Cardiac fibroblast (primary cell): ENCODE measurements at places on chromosomes 2 and 18.

DNA sequence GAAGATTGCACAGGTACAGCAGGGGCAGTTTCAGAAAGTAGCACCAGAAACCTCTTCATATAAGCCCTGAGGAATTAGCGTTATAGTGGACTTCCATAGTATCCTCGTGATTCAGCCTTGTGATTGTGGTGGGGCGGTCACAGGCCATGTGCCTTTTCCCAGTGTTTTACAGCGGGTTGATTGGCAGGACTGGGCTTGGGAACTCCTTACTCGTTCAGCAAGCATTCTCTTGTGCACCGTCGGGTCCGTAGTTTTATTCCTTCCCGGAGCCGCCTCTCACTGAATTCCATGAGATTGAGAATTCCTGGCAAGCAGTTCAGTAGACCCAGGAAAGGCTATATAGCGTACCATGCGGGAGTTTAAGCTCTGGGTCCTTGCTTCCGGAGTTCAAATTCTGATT lies 5.2 kb downstream of the COPS8 start:
- peak; percentile 69 for DNase-seq

- DNase-seq = peak; percentile 76
Measured at GRCh38 chr2:166419616-166419934, 43.8 kb upstream of the SCN9A start.

DNA sequence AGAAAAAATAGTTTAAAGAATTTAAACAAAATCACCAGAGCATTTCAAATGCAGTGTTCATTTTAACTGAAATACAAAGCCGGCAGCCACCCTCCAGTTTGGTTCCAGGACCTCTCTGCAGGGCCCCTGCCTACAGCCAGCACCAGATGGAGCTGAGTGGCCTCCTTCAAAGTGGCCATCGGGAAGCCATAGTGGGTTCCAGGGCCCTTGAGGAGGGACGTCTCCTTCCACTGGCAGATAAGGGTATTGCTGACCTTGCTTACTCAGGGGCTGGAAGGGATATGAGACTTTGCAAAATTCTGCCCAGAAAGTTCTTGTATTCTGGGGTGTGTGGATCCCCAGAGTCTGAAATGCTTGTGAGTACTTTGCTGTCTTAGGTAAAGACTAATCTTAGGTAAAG lies 205.2 kb upstream of the APCDD1 start:
- no peak for DNase-seq

- DNase-seq = no peak
Measured at GRCh38 chr2:189440644-189440946, 679 bp upstream of the WDR75 start.

DNA sequence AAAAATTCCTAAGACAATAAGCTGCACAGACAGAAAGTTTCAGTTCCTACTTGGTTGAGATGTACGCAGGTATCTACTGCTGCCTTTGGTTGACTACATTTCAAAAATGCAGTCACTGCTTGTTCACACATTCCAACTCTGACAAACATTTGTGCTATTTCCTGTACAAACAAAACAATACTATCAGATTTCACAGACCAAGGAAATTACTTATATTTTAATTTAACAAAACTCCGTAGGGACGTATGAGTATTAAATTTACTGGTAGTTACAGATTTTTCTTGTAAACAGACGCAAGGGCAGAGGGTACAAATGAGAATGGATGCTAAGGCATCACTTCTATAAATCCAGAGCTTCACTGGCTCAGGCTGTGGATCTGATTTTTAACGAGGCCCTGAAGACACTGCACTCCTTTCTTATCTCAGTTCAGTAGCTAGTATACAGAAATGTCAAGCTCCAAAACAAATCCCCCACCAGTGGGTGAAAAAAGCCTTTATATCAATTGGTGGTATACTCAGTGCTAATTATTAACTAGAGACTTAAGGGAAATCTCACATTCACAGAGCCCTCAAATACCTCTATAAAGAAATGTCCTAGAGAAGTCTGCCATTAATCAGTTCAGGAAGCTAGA lies 31.7 kb upstream of the TTC32 start:
- DNase-seq = peak; percentile 89

GRCh38 chr2:179234658-179235240 lies 29.9 kb downstream of the SESTD1 start:
- DNase-seq = no peak

GRCh38 chr18:79483971-79484491 lies 88.3 kb downstream of the NFATC1 start:
- no peak for DNase-seq

DNA sequence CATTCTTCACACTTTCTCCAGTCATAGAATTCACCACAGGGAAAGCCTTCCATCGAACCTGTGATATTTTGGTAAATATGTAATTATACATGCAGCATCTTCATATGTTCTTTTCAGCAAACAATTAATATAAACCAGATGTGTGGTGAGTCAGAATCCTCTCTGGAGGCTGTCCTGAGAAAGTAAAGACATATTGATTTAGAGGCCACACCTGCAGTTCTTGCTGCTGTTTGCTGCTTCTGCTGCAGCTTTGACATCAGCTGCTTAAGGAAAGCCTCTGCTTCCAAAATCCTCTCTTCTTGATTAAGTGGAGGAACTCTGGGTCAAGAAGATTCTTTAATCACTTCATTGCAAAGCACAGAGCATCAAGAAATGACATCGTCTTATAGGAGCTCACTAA lies 568.8 kb upstream of the ZEB2 start:
- no peak for DNase-seq

DNA sequence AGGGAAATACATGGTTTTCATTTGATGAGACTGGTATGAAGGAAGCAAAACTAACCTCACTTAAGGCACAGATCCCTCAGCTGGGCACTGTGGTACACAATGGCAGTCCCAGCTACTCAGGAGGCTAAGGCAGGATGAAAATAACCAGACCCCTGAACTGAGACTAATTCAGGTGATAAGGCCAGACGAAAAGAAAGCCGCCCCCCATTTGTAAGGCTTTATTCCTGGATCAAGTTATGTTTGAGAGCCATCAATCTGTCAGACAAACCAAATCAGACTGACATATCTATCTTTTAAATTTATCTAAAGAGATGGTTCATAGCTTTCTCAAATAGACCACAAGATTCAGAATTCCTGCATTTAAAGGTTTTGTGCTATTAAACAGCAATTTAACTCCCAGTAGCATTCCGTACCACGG lies 4.1 kb downstream of the SRSF7 start:
- no peak for DNase-seq
